Left lung (tissue), 14 donors: ENCODE measurements at places on chromosomes 16 and 17. TPM values are rescaled to one million over a fixed set of nuclear protein-coding genes. Genes with fewer than 3 reads are reported as not detected.

GRCh38 chr17:50550661-50551432 lies 3.9 kb downstream of the SPATA20 start:
- peak; percentile 92 for DNase-seq

GRCh38 chr16:24778671-24779070 lies 49.2 kb downstream of the TNRC6A start:
- no peak for DNase-seq

DNA sequence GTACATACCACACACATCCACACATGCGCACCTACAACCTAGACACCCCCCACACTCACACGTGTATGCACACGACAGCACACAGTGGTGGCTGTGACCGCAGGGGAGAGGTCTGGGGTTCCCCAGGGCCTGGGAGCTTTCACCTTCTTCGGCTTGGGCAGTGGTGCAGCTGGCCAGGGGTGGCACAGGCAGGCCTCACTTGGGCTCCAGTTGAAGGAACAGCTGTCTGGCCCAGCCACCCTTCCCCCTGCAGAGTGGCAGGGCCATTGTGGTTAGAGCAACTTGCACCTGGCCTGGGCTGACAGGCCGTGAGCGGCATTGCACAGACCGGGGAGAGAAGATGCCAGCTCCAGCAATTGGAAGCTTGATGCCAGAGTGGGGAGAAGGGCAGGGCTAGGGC lies 114.5 kb upstream of the GSE1 start:
- no peak for DNase-seq

- no peak for DNase-seq
These were observed 8.5 kb upstream of the RAI1 start for GRCh38 chr17:17672453-17673368.

DNA sequence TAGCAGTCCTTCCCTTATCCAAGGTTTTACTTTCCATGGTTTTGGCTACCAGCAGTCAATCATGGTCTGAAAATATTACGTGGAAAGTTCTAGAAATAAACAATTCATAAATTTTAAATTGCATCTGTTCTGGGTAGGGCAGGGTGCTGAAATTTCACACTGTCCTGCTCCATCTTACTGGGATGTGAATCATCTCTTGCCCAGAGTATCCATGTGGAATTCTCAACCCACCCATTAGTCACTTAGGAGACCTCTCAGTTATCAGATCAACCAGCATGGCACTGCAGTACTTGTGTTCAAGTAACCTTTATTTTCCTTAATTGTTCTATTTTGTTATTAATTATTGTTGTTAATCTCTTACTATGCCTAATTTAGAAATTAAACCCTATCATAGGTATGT lies 202.8 kb upstream of the CPHXL start:
- DNase-seq = no peak

GRCh38 chr17:64390044-64390443 lies 616 bp downstream of the PECAM1 start:
- no peak for DNase-seq

DNA sequence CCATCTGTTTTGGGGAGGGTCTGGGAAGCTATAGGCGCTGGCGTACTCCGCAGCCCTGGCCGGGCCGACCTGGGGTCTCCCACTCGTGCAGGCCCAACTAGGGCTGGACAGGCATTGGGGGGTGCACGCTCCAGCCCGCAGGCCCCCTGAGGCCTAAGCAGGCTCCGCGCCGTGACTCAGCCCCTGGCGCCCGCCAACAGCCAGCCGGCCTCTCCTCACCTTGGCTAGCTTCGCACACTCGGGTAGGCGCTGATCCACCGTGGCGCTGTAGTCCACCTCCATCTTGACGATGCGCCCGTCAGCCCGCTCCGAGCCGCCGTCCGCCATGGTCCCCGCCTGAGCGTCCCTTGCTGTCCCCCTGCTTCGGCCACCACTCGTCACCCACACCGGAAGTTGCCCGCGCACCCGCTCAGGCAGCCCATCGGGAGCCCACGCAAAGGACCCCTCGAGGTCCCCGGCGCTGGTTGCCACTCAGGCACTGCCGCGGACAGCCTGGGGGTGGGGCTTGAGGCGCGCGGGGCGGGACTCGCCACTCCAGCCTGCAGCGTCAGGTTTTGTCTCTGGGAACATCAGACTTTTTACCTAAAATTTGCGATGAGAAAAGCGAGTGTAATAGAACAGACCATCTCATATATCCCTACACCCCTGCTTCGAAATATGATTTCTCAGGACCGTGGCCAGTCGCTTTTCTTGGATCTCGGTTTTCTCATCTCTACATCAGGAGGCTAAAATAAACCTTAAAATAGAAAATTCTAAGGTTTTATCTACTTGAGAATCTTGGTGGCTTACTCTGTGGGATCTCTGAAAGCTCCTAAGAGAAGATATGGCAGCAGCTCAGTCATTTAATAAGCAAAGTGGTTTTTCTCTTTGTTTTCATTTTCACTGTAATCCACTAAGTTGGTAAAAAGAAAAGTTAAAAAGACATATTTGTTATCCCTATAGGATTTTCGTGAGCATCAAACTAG lies at the start of gene PSMD12:
PSMD12 (minus strand) TSS at position 385 of the 965 bp plus-strand sequence; CDS start at position 327, 58 bp downstream.
- DNase-seq = peak; percentile 95

- peak; percentile 85 for DNase-seq
These were observed 135.4 kb upstream of the CHMP6 start for GRCh38 chr17:80855948-80856862.

DNA sequence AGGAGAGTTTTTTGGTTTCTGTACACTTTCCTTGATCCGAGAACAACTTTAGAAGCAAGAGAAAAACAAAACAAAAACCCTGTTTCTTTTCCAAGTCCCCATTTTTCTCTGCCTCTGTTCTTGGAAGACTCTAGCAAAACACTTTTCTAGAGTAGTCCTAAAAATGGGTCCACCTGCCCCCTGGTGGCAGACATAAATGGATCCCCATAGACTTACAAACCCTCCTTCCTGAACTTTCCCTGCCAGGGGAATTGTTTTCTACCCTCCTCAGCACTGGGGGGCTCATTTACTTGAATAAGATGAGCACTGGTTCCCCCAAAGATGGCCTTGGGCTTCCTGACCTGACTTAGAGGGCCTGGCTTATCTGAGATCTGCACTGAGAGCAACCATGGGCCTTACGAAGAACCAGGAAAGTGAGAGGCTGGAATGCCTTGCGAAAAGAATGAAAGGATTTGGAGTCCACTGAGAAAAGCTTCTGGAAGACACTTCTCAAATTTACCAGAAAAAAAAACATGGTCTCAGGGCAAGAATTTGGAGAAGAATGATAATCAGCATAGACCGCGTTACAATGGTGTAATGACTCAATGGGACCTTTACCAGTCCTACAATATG lies 48.0 kb upstream of the CDYL2 start:
- DNase-seq = no peak

DNA sequence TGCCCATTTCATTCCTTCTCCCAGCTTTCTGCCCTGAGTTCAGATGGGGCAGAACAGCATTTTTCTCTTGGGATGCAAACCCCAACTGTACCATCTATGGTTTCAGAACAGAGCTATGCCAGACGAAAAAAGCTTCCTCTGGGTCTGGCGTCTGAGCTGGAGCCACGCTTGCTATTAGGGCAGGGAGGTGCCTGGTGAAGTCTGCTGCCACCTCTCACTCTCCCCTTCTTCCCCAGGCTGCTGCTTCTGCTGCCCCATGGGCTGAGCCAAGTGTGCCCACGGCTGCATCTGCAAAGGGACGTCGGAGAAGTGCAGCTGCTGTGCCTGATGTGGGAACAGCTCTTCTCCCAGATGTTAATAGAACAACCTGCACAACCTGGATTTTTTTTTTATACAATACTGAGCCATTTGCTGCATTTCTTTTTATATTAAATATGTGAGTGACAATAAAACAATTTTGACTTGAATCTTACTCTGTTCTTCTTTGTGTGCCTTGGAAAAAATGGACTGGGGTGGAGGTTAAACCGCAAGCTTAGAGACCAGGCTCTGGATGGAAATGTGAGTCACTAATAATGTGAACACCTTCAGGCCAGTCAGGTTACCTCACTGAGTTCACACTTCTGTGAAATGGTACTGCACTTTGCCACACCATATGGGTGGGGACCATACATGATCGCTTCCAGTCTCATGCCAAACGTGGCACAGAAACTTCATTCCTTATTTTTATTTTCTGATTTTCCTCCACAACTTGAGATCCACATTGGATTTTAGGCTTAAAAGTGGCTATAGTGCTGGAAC lies 1.7 kb upstream of the MT1A start:
- no peak for DNase-seq

GRCh38 chr16:31088459-31089183 lies at the start of gene PRSS53:
TSS of gene PRSS53 (minus strand) at chr16:31088943. CDS start at chr16:31088809, 134 bp downstream.
- DNase-seq = no peak

DNA sequence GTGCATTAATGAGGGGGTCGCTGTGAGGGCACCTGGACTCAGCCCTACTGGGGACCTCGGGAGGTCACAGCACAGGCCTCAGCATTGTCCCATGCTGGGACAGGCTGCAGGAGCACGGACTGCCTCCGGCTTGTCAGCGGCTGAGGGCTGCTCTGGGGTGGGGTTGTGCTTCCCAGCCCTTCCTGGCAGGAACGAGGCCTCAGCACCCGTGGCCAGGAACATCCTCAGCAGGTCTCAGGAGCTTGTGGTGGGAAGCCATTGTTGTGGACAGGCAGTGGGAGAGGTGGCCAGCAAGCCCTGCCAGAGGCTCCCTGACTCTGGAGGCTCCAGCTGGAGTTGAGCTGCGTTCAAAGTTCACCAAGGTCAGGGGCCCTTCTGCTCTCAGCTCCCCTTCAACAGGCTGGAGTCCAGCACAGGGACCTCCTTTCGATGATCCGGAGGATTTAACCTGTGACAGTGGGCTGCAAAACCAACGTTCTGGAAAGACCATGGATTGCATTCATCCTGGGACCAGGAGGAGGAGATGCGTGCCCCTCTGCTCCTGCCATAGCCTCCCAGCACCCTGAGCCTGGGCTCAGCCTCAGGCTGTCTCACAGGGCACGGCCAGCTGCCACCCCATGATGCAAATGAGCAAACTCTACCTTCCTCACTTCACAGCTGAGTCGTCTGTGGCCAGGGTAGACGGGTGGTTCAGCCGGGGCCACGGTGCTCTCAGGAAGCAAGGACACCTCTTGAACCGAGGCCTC lies 32.6 kb downstream of the FOXL1 start:
- no peak for DNase-seq

DNA sequence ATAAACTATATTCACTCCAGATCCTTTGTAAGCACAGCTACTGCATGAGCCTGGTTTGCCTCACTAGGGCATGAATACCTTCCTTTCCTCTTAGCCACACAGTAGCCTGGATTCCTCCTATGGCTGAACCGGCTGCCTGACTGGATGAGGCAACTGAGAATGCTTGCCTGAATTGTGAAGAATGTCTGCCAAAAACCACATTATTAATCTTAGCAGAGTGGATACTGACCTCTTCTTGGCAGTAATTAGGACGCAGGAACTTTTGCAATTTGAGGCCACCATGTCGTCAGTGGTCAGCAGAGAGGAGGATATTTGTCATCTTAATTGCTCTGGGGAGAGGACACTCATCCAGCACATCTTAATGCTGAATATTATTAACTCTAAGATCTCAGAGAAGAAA lies 651.8 kb upstream of the GOT2 start:
- no peak for DNase-seq

DNA sequence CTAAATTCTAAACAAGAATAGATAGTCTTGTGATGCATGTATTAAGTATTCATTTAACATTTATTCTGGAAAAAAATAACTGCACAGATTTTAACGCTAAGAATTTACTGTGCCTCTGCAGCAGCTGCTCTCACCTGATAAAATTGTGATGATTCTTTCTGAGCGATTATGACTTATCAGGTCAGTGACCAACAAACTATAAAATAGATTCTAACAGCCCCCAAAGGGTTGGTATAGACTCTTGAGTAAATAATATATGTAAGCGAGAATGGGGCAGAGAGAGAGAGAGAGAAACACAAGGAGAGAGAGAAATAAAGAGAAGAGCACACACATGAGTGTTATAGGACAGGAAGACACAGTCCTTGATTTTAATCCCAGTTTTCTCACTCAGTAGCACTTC lies 144.4 kb downstream of the SNX11 start:
- DNase-seq = no peak

The SLC13A5 gene
- 0.48 TPM for polyA plus RNA-seq

The ETV4 gene
- 17.1 TPM for polyA plus RNA-seq

The TOX3 gene
- polyA plus RNA-seq = 5.2 TPM

The ARL5C gene
- not detected for polyA plus RNA-seq

The CPNE7 gene
- 0.36 TPM for polyA plus RNA-seq
